Activated naive CD4-positive, alpha-beta T cell (primary cell): ENCODE measurements at places on chromosomes 7 and 10.
A peak's percentile ranks its signal among the peaks of the same experiment; 100 is the strongest.

- no peak for DNase-seq
These were observed 60.4 kb downstream of the ZNF33B start for GRCh38 chr10:42578019-42578418.

GRCh38 chr10:30732671-30733070, 103.1 kb upstream of the LYZL2 start:
- DNase-seq: no peak

DNA sequence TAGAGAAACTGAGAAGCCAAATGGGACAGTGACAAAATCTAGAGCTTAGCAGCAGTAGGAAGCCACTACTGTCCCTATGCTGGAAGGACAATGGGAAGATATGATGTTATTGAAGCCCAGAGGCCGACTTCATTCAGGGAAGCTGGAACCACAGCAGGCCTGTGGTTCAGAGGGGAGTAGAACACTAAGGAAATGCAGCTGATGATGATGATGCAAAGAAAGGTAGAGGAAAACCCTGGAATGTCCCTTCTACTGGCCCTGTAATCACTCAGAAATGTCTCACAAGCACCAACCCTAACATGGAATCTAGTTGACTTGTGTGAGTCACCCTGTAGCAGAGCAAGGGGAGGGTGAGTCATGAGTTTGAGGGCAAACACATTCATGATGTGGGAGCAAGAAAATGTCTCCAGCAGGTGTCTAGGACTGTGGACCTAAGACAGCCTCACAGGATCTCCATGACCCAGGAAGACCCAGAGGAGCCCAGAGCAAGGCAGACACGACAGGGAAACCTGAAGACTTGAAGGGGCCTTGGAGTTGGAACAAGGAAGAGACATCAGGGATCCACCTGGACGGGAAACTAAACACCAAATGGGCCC, 37.0 kb upstream of the LRRC17 start:
- DNase-seq: no peak

- peak; percentile 18 for DNase-seq
These were observed 2.4 kb upstream of the EGR2 start for GRCh38 chr10:62818426-62819011.

DNA sequence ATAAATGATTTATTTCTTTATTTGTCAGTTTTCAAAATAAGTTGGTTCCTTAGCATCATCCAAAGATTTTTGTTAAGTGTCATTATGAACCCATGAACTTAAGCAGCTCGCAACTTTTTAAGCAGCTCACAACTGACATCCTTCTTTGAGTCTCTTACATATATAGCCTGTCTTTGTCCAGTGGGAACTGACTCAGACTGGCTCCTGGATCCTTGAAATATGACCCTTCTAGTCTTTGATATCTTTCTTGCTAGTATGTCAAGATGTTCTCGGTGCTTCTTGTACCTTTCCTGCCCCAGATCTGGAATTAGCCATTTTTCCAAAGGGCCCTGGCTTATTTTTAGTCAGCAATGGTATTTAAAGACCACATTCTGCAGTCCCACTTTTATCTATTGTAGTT, 53.9 kb upstream of the ARID5B start:
- no peak for DNase-seq

GRCh38 chr10:16562891-16563290, 41.2 kb upstream of the C1QL3 start:
- no peak for DNase-seq

DNA sequence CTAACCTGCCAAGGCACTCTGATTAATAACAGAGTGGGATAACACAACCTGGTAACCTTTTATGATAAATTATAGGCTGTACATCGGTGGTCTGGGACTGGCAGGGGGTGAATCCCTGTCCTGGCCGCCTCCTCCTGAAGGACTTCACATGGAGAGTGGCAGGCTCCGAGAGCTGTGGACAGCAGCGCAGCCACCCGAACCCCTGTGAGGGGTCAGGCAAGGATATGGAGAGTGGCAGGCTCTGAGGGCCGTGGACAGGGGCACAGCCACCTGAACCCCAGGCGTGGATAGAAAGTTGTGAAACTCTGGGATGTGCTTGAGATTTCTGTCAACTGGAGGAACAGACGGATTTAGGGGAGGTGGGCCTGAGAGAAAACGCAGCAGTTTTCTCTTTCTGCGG, 107.0 kb upstream of the MGMT start:
- DNase-seq: no peak

- DNase-seq: no peak
These were observed 185.4 kb downstream of the KMT2E start for GRCh38 chr7:105199386-105199785.

- no peak for DNase-seq
These were observed 23.6 kb downstream of the CFAP46 start for GRCh38 chr10:132918617-132919373.

- no peak for DNase-seq
These were observed 9.4 kb upstream of the PPIA start for GRCh38 chr7:44787041-44787440.

DNA sequence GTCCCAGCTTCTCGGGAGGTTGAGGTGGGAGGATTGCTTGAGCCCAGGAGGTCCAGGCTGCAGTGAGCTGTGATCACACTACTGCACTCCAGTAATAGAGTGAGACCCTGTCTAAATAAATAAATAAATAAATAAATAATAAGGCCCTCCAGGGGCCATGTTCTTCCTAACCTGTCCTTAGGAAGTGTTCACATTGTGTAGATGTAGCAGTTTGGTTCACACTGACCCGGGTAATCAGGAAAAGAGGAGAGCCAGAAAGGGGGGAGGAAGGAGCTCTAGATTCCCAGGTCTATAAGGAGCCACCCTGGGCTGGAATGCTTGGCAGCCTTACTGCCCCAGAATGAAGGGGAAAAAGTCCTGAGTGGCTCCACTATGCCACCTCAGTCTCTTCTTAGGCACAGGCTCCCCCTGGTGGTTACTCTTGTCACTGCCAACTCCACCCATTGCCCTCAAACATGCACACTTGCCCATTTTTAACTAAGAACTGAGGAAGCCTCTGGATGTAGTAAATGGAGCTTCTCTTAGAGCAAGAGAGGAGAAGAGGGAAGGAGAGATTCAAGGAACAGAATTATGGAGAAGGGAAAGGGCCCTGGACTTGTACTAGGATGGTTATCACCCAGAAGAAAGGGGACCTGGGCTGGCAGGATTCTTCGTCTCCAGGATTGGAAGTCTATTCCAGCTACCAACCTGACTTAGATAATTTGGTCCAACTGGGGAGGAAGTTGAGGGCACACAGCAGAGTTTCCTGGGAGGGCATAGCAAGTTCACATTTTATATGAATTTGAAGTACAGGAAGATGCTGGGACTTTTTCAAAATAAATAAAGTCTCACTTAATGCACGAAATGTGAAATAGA, 7.8 kb downstream of the HPS6 start:
- peak; percentile 68 for DNase-seq

- DNase-seq: no peak
These were observed 52.5 kb upstream of the GRB10 start for GRCh38 chr7:50835156-50835555.

GRCh38 chr10:8044908-8045725, 9.4 kb upstream of the GATA3 start:
- no peak for DNase-seq
